ENCODE measurements at places on chromosomes 13 and 19.

DNA sequence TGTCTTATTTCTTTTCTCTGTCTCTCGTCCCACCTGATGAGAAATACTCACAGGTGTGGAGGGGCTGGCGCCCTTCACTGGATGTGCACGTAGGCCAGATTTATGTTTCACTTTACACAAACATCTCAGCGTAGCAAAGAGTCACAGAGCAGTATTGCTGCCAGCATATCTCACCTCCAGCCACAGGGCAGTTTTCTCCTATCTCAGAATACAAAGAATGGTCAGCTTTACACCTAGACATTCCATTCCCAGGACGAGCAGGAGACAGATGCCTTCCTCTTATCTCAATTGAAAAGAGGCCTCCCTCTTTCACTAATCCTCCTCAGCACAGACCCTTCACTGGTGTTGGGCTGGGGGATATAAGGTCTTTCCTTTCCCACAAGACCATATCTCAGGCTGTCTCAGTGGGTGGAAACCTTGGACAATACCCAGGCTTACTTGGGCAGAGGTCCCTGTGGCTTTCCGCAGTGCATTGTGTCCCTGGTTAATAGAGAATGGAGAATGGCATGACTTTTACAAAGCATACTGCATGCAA, 7.2 kb upstream of the ZNF611 start:
- no peak for DNase-seq

- DNase-seq = no peak
Observed at GRCh38 chr19:35663981-35664380, 2.3 kb upstream of the UPK1A start.

DNA sequence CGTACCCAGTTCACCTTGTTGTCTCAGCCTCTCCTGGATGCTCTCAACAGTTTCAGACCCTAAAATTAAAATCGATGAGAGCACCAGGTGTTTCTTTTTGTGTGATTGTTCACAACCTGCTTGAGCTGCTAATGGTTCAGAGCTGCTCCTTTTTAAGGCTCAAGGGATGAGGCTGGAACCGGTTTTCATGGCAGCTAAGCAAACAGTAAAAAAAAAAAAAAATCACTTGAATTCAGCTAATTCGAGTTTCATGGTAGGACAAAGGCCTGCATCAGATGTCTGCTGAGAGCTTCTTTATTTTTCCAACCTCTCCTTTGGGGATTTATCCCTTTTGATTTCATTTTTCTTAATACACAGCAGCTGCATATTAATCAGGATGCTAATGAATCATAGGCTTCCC, 6.5 kb downstream of the SYCE2 start:
- DNase-seq = no peak

DNA sequence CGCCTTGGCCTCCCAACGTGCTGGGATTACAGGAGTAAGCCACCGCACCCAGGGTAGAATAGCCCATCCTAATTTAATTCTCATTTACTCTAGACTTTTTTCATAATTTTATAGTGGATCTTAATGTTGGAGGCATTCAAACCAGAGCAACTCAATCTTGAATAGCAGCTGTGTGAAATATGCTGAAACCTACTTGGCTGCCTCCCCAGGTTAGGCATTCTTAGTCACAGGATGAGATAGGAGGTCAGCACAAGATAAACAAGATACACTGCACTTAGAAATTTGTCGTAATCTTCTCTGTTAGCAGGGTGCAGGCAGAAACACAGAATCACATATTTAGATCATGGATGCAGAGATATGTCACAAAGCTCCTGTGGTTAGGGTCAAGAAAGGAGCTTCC, 2.7 kb upstream of the ZNF43 start:
- no peak for DNase-seq

- no peak for DNase-seq
Observed at GRCh38 chr19:38524369-38524768, 90.9 kb downstream of the RYR1 start.

DNA sequence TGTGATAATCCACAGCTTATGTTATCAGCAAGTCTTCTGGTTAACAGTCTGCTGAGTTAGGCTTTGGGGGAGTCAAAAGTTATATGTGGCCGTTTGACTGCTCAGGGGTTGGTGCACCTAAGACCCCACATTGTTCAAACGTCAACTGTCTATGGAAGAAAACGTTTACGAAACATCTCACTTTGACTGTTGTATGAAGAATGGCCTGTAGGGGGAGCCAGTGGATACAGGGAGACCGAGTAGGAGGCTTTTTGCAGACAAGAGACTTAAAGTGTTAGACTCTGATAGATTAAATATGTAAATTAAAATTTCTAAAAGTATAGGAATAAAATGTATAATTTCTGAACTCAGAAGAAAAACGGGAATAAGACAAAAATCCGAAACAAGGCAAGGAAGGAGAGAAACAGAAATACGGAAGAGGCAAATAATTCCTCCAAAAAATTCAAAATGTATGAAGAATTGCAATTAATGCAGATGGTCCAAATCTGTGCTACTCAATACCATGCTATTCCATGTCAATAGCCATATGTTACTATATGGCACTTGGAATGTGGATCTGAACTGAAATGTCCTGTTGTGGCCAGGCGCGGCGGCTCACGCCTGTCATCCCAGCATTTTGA, 37.8 kb downstream of the TNFSF14 start:
- DNase-seq = peak; percentile 80

DNA sequence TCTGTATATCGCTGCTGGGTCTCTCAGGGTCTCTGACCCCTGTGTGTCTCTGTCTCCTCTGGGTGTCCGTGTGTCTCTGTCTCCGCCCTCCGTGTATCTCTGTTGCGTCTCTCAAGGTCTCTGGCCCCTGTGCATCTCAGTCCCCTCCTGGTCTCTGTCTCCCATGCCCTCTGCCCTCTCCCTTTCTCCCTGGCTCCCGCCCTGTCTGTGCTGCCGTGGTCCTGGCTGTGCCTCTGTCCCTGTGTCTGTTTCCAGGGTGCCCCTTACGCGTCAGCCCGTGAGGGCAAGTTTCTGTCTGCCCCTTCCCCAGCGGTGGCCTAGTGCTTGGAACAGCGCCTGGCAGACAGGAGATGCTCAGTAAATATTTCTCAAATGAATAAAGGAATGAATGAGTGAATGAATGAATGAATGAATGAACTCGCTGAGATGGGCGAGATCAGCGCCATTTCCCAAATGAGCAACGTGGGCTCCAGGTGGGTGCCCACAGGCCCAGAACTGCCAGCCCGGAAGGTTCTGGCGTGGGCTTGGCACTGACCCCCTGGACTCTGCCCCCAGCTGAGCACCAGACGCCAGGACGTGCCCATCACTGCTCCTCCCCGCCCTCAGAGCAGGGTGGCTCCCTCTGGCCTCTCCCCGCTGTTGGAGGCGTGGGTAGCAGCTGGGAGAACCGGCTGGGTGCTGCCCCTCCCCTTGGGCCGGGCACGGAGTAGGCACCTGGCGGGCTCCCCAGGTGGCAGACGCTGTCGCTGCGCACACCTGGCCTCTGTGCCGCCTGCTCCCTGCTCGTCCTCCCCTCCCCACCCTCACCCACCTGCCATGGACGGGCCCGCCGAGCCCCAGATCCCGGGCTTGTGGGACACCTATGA, at the start of gene SULT2B1:
Gene SULT2B1, plus strand, starts transcription at position 736 of the 866 bp plus-strand sequence. Its CDS starts 81 bp downstream, at position 817.
- no peak for DNase-seq

DNA sequence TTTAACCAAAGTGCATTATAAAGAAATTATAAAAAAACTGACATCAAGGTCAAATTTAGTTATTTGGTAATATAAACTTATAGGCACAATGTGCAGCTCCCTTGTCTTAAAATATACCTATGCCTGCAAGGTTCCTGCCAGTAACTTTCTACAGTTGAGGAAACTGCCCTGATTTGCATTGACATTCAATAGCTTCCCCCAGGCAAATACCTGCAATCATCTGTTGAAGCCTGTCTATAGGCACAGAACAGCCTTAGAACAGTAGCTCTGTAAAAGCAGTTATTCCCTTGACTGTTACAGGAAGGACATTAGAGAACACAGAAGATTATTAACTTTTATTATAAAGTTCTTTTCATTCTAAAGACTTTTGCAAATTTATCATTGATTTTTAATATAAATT, 1239.5 kb downstream of the PCDH9 start:
- DNase-seq = no peak

DNA sequence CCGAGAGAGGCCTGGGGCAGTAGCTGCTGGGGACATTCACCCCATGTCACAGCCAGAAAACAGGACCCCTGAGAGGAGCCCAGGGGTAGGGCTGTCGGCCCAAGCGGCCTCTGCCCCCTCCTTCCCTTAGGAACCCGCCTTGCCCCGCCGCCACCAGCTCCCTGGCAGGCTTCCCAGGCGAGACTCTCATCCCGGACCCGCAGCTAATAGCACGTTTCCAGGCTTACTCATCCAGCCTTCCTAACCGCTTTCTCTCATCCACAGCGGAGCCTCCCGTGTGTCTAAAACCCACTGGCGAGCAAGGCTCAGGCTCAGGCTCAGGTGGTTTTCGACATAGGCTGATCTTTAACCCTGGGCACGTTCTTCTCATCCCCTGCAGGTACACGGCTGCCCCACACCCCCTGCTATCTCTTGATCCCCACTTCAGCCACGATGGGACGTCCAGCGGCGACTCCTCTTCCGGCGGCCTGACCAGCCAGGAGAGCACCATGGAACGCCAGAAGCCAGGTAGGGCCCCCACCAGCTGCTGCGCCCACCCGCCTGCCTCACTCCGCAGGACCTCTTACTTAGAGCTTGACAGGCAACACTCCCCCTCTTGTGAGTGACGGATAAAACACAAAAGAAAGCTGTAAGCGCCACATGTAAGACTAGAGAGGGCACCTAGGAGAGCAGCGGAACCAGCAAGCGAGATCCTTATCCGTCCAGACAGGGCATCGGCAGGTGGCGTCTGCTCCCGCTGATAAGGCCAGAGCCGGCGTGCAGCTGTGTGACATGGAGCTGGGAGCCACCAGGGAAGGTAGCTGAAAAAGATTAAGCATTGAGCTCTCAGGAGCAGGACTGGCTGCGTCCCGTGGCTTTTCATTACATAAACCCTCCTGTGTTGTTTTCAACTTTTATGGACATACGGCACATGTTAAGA, 71.3 kb downstream of the DPF1 start:
- DNase-seq = no peak

GRCh38 chr19:18437491-18438330, at the start of gene ISYNA1:
Gene ISYNA1 (minus strand): TSS chr19:18438133. CDS start chr19:18437979, 154 bp downstream.
- DNase-seq = peak; percentile 57

DNA sequence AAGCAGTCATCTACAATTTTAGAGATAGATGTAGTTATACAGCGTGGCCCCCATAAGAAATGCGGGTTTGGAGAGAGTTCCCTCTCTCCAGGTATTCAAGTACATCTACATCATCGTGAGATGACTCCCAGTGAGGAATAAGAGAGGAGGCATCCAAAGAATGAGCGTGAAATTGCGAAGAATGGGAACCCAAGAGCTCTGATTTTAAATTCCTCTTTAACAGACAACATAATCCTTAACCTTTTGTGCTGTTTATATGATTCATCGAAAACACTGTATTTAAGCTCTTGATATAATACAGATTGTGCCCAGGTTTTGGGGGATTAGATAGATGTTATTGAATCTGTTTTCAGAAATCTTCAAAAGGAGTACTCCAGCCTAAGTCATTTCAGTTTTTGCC, 161.5 kb downstream of the COG6 start:
- DNase-seq = no peak

DNA sequence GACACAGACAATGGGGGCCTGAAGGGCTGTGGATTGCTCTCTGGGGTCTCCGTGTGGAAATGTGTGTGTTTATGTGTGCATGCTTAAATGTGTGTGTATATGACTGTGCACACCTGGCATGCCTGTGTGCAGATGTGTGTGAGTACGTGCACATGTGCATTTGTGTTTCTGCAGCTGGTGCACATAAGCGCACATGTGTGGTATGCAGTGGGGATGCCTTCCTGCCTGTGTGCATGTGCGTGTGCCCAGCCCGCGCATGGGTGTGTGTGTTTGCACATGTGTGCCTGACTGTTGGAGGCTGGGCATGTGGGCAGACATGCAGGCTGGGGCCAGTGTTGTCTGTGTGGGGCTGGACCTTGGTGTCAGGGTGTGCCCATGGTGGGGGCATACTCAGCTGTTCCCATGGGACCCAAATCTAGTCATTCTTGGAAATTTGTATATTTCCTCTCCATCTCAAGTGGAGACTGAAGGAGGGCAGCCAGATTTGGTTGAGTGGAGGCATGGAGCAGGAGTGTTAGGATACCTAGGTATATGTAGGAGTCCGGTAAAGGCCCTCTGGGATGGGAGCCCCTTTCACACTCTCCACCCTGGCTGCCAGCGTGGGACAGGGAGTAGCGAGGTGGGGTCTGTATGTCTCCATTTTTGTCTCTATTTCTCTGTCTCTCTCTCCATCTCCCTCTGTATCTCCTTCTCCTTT, 49.9 kb downstream of the CELF5 start:
- DNase-seq = no peak

- DNase-seq = no peak
Observed at GRCh38 chr13:49357694-49358093, 86.2 kb downstream of the CAB39L start.

GRCh38 chr19:17091758-17092333, 16.3 kb downstream of the MYO9B start:
- DNase-seq = no peak

- no peak for DNase-seq
Observed at GRCh38 chr13:36973621-36974295, 25.4 kb downstream of the ALG5 start.

DNA sequence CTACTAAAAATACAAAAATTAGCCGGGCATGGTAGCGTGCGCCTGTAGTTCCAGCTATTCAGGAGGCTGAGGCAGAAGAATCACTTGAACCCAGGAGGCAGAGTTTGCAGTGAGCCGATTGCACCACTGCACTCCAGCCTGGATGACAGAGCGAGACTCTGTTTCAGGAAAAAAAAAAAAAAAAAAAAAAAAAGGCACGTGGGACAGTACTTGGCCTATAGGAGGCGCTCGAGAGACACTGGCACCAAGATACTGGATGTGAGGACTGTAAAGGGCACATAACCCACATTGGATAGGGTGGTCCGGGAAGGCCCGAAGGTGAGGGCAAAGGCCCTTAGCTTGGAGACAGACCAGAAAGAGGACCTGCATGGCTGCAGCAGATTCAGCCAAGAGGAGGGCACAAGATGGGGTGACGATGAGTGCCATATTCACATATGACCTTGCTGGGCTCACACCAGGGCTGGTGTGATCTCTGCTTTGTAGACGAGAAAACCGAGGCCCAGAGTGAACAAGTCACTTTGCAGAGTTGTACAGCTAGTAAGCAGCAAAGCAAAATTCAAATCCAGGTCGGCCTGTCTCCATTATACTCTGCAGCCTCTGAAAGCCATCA, 89.4 kb downstream of the DPF1 start:
- DNase-seq = no peak

- no peak for DNase-seq
Observed at GRCh38 chr13:87712012-87712411, 40.8 kb downstream of the SLITRK5 start.

All from activated CD4-positive, alpha-beta T cell treated with anti-CD3 and anti-CD28 coated beads, Interleukin-2, amount 50 U/mL, for 4 hours (primary cell).